ENCODE measurements at places on chromosomes 11 and 22. TPM values are rescaled to one million over a fixed set of nuclear protein-coding genes. Genes with fewer than 3 reads are reported as not detected.
A peak's percentile ranks its signal among the peaks of the same experiment; 100 is the strongest.

DNA sequence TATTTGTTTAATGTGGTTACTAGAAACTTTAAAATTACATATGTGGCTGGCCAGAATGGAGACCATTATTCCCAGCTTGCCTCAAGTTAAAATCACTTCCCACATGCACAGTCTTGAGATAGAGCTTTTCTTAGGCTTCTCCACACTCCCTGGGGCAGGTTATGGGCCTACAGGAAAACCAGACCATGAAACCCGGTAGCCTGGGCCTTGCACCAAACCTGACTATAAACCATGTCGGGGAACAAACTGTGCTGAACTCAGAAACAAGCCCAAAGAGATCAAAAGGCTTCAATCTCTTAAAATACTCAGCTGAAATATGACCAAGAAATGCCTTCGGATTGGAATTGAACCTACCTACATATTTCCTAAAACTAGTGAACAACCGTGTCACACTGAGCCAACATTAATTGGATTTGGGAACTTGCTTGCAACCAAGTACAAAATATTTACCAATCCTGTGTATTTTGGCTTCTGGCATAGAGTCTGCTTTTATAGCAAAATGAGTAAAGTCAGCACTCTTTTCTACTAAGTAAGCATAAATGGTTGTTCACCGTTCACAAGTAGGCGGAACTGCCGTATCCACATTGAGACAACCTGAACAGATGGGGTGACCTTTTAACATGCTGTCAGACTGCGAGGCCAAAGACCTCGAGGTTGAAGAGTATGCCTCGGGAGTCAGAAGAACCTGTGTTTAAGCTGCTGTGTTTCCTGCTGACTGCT is 199.5 kb downstream of the FAM76B start:
- peak; percentile 52 for DNase-seq

LRRC10B gene
- polyA plus RNA-seq, result 1.7 TPM

POU2AF2 gene
- polyA plus RNA-seq, result 0.07 TPM

DNA sequence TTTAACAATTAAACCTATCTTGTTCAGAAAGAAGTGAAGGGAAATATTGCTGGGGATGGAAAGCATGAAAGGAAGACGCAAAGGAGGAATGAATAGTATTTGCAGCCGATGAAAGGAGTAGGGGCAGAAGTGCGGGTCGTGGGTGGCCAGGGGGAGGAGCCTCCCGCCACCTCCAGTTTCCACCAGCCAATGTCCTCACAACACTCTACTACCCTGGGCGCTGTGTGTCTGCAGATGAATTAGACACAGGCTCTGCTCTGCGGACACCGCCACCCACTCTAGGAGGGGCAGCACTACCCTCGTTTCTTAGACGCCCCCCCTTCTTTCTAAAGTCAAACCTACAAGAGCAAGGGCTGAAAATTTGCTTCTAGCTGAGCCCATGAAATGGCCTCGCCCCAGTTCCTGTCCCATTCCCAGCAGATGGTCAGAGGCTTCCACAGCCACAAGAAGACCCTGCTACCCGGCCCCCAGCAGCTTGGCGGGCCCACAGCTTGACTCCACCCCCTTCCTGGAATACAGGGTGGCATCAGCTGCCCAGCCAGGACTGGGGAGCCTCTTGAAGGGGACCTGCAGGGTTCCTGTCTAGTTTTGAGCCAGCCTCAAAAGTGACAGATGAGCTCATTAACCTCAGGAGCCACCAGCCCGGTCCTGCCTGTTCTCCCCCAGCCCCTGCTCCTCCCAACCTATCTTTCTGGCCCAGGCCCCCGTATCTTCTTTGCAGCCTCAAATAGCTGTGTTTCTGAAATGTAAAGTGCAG is 268.1 kb downstream of the BUD13 start:
- no peak for DNase-seq

DNA sequence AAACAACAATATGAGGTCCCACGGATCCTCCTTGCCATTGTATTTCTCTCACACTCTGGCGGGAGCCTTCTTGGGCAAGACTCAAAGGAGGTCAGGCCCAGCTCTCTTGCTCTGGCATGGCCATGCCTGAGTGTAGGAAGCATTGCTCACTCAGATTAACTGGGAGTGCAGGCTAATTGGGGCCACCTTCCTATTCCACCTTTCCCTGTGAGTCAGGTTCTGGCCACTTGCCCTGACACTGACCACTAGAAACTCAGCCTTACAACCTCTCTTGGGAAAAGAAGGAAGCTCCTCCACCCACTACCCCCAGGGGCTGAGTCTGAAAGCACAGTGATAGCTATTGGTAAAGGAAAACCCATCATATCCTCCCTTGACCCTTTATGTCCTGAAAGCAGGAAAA is 121.8 kb upstream of the NTM start:
- no peak for DNase-seq

DNA sequence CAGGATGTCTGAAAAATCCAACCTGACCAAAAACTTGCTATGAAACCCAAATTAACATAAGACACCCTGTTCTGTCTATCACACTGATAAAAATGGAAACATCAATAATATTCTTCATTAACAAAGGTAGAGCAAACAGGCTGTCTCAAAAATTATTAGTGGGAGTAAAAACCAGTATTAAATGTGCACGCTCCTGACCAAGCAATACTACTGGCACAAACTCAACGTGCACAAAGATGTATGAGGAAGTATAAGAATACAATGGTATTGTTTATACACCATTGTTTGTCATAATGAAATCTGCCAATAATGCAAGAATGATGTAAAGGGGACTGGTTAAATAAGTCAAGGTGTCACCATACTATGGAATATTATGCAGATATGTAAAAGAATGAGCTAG is 288.5 kb downstream of the MN1 start:
- DNase-seq, result no peak

GRCh38 chr22:43411040-43411868 is 560 bp upstream of the MPPED1 start:
- DNase-seq, result no peak

- DNase-seq, result no peak
These were observed 44.8 kb downstream of the MMP20 start for GRCh38 chr11:102580185-102580951.

- DNase-seq, result no peak
These were observed 12.6 kb downstream of the RAB36 start for GRCh38 chr22:23157560-23158515.

DNA sequence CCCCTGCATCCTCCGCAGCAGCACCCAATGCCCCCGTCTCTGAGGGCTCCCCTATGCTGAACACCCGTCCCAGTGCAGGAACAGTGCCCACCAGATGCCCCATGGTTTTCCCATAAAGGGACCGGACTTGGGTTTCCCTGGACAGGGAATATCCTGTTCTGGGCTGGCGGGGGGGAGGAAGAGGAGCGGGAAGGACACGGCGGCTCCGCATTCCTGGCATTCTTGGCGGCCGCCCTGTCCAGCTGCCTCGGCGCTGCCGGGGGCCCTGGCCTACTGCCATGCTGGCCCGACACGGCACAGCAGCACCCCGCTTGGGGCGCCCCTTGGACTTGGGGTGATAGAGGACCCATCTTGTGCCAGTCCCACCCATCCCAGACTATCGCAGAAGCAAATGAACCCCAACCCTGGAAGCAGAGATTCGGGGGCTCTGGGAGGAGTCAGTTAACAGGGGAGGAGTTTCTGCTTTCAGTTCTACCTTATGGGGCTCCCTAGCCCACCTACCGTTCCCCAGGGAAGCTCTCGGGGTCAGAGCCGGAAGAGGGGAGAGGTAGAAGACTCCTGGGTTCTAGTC is 23.7 kb upstream of the CBX7 start:
- DNase-seq, result peak; percentile 89

OR56A1 gene
- polyA plus RNA-seq, result not detected

DNA sequence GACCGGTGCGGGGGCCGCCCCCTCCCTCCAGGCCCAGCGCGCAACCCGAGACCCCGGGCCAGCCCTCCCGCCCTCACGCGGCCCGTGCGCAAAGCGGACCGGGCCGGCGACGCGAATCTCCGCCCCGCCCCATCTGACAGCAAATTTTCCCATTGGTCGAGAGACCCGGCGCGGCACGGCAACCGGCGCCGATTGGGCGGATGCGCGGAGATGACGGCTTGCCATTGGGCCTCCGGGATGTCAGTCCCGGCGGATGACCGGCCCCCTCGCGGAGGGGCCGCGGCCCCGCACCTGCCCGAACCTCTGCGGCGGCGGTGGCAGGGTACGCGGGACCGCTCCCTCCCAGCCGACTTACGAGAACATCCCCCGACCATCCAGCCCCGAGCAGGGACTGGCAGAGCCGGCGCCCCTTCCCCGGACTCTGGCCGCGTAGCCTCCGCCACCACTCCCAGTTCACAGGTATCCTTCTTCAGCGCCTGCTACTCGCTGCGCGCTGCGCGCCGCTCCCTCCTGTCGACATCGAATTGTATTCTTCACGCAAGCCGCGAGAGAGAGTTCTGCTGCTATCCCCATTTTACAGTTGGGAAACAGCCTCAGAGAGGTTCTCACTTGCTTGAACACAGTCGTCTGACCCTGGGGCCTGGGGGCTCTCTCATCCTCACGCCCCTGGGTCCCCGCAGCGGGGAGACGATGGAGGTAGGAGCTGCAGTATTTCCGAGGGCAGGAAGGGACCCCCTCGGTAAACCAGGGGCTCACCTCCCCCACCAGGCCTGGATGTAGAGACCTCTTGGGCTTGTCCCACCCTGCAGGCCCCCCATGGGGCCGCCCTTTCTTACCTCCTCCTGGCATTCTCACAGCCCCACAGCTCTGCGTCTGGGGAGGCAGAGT is at the start of gene ARVCF:
TSS of gene ARVCF (minus strand) at position 90 of the 888 bp plus-strand sequence. CDS start 26,029 bp downstream, outside the sequence.
- peak; percentile 94 for DNase-seq

GRCh38 chr11:61265357-61265756 is 24.4 kb downstream of the PGA5 start:
- no peak for DNase-seq

- DNase-seq, result peak; percentile 58
These were observed 47.0 kb downstream of the YAP1 start for GRCh38 chr11:102157219-102157618.

OMP gene
- polyA plus RNA-seq, result not detected

C11orf97 gene
- polyA plus RNA-seq, result not detected

GRCh38 chr11:27886857-27887256 is 186.6 kb upstream of the BDNF start:
- DNase-seq, result no peak

- DNase-seq, result no peak
These were observed 5.8 kb downstream of the TECTA start for GRCh38 chr11:121106812-121107211.

GRCh38 chr11:113249491-113249763 is 65.0 kb upstream of the TTC12 start:
- no peak for DNase-seq

GRCh38 chr22:46908641-46909107 is 146.2 kb downstream of the TBC1D22A start:
- no peak for DNase-seq
